Pancreas (tissue), 10 donors: ENCODE measurements at places on chromosomes 2 and 18.

DNA sequence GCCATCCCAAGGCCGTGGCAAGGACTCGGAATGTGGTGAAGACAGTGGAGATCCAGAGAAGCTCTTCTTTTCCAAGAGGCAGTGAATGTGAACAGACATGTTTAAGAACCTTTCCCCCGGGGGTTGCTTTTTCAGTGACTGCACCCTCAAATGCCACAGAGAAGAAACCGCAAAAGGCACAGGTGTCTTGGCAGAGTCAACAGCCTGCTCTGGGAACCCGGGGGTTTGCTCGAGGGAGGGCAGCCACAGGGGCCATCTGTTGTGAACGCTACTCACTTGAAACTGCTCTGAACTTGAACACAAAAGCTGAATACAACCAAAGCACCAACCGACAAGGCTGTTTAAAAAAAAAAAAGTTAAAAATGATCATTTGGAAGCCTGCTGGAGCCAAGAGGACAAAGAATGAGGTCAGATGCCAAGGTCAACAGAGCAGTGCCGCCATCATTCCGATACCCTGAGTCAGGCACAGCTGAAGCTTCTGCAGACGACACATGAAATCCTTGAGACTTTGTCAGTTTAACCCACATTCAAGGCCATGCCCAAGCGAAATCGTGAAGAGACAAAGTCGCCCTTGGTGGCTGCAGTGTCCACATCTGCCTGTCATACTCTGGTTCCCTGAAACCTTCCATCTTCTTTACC lies 47.4 kb downstream of the PSMG2 start:
- no peak for DNase-seq

GRCh38 chr18:59271606-59272220 lies 1.5 kb downstream of the RAX start:
- no peak for DNase-seq

DNA sequence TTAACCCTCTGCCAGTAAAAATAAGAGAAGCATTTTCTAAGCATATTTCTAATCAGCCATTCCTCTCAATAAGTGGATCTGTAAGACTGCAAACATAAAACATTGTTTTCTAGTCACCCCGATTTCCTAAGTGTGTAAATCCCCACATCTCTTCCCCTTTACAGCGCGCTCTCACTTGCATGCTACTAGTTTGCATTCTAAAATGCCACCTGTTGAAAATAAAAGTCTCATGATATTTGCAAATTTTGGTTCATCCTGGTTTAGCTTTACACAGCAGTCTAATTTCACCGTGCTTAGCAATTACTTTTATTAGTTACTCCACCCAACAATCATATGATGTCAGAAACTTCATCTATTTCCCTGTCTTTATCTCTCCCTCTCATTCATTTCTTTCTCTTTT lies 1230.7 kb upstream of the ZEB2 start:
- no peak for DNase-seq

DNA sequence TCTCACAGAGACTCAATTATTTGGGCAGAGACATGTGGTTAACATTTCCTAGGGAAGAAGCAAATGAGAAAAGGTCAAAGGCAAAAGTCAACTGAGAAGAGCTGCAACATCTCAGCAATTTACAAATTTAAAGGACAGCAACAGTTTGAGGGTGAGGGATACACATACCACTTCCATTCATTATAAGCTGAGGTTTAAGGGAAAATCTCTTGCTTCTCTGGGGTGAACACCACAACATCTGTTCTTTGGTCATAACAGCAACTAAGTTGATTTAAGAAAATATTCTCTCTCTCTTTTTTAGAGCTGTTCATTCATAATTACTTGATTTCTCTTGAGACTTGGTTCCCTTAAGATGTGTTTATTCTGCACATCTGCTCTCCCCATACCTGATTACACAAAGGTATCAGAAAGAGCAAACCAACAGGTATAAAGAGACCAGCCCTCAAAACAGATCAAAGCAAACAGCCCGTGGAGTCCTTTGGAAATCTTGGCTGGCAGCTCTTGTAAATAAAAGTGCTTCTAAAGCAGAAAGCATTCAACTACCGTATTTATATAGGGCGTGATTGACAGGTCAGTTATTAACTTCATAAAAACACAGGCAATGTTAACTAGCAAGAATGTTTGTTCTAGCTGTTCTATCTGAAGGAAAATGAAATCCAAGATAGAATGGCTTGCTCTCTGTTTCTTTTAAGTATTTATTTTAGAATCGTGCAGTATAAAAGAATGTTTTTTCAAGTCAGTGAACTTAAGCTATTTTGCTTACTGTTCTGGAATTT lies 132.8 kb downstream of the THADA start:
- no peak for DNase-seq

- DNase-seq: no peak
Observed at GRCh38 chr2:237901932-237902850, 42.8 kb downstream of the RAMP1 start.

GRCh38 chr2:120836281-120836680 lies 100.6 kb downstream of the GLI2 start:
- DNase-seq: no peak

GRCh38 chr2:5729416-5729815 lies 37.2 kb downstream of the SOX11 start:
- DNase-seq: no peak

GRCh38 chr18:23912356-23912755 lies 102.2 kb upstream of the TTC39C start:
- no peak for DNase-seq

- DNase-seq: no peak
Observed at GRCh38 chr2:19367326-19367725, 8.9 kb upstream of the OSR1 start.

DNA sequence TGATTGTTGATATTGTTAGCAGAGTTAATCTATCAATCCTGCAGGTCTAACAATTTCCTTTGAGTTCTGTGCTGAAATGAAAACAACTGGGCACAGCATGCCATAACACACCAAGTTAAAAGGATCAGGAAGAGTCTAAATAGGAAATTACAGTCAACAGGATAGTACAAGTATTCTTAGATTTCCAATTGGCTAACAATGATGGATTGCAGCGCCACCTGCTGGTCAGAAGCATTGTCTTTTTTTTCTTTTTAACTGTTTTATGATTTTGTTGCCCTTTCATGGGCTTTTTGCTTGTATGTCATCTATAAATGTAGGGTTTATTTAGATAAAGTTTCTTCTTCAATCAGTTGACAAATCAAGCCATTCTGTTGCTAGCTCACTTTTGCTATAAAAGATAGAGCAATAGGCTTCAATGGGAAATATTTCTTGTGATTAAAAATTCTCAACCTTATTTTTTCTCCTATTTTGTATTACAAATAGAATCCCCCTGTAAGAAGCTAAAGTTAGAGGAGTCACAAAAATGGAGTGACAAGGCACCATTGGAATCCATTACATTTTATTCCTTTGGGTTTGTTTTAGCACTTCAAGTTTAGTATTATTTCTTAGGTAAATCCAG lies 40.8 kb upstream of the RPRM start:
- no peak for DNase-seq

DNA sequence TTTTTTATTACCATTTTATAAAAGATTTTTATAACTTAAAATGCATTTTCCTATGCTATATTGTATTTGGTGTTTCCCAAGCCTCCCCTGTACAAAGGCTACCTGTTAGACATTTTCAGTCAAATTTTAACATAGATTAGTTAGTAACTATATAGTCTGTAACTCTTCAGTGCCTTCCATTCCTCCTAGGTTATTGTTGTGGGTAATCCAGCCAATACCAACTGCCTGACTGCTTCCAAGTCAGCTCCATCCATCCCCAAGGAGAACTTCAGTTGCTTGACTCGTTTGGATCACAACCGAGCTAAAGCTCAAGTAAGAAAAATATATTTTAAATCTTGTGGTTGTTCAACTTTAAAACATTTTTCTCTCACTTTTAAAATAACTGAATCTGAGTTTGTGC lies 10.2 kb downstream of the MDH1 start:
- no peak for DNase-seq

- no peak for DNase-seq
Observed at GRCh38 chr2:1378456-1379150, 34.7 kb upstream of the TPO start.

DNA sequence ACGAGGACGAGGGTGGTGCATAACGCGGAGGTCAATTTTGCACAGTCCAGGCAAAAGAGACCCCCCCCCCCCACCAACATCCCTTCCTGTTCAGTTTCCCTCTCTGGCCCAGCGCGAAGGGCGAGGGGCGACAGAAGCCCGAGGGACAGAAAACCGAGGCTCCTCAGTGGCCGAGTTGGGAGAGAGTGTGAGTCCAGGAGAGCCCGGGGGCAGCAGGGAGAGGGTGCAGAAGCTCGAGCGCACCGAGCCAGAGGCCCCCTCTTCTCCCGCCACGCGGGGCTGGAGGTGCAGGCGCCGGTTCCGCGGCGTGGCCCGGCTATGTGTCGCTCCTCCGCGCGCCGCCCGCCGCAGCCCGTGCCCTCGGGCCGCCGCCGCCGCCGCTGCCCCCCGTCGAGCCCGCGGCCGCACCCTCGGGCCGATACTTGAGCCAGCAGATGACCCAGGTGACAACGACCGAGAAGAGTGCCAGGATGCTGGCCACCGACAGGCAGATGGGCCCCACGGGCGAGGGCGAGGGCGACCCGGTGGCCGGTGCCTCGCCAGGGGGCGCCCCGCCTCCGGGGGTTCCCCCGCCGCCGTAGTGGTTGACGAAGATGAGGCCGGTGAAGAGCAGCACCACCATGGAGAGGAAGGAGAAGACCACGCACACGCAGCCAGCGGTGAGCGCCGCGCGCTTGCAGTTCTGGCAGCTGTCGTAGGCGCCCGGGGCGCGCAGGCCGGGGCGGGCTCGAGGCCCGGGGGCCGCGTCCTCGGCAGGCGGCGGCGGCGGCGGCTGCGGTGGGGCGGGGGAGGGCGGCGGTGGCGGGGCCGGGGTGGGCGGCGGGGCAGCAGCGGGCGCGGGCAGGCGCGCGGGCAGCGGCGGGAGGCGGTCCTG lies 20.2 kb upstream of the PAX3 start:
- no peak for DNase-seq

GRCh38 chr2:122031544-122032263 lies 276.3 kb downstream of the TSN start:
- DNase-seq: no peak

GRCh38 chr2:238401551-238401950 lies 25.2 kb upstream of the ASB1 start:
- DNase-seq: no peak

- no peak for DNase-seq
Observed at GRCh38 chr18:23137788-23138216, 2.5 kb downstream of the CABLES1 start.

DNA sequence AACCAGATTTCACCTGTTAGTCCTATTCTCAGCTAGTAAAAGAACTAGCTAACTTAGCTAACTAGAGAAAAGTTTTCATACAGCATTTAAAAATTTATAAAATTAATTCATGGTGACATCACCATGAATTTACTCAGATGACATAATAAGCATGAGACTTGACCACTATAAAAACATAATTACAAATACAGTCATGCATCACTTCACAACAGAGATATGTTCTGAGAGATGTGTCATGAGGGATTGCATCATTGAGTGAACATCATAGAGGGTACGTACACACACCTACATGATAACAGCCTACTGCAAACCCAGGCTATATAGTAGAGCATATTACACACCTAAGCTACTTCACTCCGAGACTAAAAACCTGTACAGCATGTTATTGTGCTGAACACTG lies 481.3 kb upstream of the CHAC2 start:
- DNase-seq: no peak

- DNase-seq: no peak
Observed at GRCh38 chr2:34547340-34547739, 948.2 kb upstream of the FAM98A start.

DNA sequence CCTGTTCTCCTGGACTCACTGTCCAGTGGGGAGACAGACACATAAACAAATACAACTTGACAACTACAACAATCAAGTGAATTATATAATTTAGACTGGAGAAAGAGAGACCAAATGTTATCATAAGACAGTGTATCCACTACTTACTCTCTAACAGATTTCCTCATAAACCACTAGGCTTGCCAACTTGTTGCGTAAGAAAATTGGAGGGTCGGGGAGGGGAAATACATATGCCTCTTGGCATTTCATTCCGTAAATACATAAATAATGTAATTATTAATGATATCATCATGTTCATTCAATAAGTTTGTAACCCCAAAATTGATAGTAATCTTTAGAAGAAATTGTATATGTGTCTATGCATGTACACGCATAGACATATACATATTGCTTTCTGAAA lies 14.9 kb downstream of the RAB6D start:
- no peak for DNase-seq

GRCh38 chr2:101733257-101733993 lies 35.9 kb downstream of the MAP4K4 start:
- DNase-seq: no peak

- DNase-seq: no peak
Observed at GRCh38 chr18:45890606-45891005, 65.1 kb downstream of the SIGLEC15 start.

GRCh38 chr2:5587766-5588165 lies 104.4 kb upstream of the SOX11 start:
- DNase-seq: no peak

- DNase-seq: no peak
Observed at GRCh38 chr2:215742021-215742420, 271.3 kb downstream of the MREG start.

- DNase-seq: no peak
Observed at GRCh38 chr18:59005262-59005661, 134.4 kb upstream of the SEC11C start.

GRCh38 chr2:35184471-35184870 lies 1171.1 kb upstream of the CRIM1 start:
- DNase-seq: no peak

- no peak for DNase-seq
Observed at GRCh38 chr2:39243469-39244123, at the start of gene CDKL4. CDKL4 (minus strand) TSS chr2:39243970.

GRCh38 chr2:195559431-195559914 lies 97.6 kb upstream of the SLC39A10 start:
- DNase-seq: no peak
